ENCODE measurements at places on chromosomes 5 and 9. TPM values are rescaled to one million over a fixed set of nuclear protein-coding genes. Genes with fewer than 3 reads are reported as not detected.

Gene COL23A1
- not detected for total RNA-seq

Gene CDKN2B-AS1
- total RNA-seq: 2.4 TPM

Gene TMOD1
- total RNA-seq: 0.74 TPM

Gene BARHL1
- not detected for total RNA-seq

Gene NRG2
- 0.30 TPM for total RNA-seq

Gene PLEKHG4B
- total RNA-seq: not detected

Gene CATSPER3
- 0.71 TPM for total RNA-seq

Gene IL33
- 13.8 TPM for total RNA-seq

Gene CTXN3
- total RNA-seq: not detected

Gene GCNT4
- total RNA-seq: not detected

Gene SAPCD2
- total RNA-seq: 27.8 TPM

Gene SHC3
- total RNA-seq: 2.0 TPM

Gene PDZD2
- 3.4 TPM for total RNA-seq

Gene PDE6A
- total RNA-seq: not detected

Gene FOXD4L5
- total RNA-seq: 0.42 TPM

Gene CEP120
- 18.8 TPM for total RNA-seq

Gene RELL2
- total RNA-seq: 3.1 TPM

Gene PCDHA9
- total RNA-seq: not detected

Measured in endothelial cell of umbilical vein (primary cell).